Kasumi-1 (cell line): ENCODE measurements at places on chromosomes 3 and 15.

DNA sequence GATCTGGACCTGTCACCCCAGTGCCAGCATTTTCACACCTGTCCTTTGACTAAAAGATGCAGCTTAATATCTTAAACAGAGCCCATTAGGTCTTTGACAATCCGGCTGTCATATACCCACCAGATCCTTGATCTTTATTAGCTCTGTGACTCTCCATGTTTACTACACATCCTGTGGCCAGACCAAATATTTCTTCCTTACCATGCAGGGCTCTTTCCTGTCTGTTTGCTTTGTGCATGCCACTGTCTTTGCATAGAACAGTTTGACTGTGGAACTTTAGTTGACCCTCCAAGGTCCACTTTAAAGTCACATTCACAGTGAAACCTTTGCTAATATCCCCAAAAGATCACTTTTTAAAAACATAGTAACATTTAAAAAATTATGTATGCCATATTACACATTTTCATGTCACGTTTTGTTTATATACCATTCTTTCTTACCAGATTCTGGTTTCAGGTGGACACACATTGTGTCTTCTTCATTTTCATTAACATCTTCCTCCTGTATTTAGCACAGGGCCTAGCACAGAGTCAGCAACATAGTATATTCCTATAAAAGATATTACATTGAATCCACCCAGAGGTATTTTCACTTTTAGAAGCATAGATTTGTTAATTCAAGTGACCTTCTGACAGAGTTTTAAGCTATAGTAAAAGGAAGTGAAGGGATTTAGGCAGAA is 95.8 kb downstream of the RAP2B start:
- no peak for DNase-seq

- DNase-seq = no peak
These were observed 108.0 kb downstream of the IL1RAP start for GRCh38 chr3:190621927-190622326.

GRCh38 chr3:52754373-52754772 is 16.4 kb downstream of the NEK4 start:
- DNase-seq = no peak

- DNase-seq = no peak
These were observed 48.1 kb downstream of the IQSEC1 start for GRCh38 chr3:13025090-13025489.

DNA sequence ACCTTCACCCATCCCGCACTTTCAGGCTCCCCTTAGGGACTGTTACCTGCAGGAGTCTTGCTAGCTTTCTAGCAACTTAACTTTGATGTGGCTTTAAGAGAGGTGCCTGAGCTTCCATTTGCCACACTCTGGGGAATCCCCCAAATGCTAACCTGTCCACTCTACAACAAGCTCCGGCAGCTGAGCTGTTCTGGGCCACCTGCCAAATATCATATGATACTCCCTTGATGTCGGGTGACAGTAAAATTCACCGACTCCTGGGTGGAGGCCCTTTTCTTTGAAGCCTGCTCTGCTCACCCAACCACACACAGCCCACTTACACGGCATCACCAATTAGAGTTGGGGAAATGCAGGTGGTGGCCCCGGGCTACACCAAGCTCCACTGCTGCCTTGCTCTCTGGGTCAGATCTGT is 38.0 kb upstream of the XCR1 start:
- DNase-seq = no peak

- peak; percentile 39 for DNase-seq
These were observed 109.6 kb upstream of the UMPS start for GRCh38 chr3:124620600-124621063.

DNA sequence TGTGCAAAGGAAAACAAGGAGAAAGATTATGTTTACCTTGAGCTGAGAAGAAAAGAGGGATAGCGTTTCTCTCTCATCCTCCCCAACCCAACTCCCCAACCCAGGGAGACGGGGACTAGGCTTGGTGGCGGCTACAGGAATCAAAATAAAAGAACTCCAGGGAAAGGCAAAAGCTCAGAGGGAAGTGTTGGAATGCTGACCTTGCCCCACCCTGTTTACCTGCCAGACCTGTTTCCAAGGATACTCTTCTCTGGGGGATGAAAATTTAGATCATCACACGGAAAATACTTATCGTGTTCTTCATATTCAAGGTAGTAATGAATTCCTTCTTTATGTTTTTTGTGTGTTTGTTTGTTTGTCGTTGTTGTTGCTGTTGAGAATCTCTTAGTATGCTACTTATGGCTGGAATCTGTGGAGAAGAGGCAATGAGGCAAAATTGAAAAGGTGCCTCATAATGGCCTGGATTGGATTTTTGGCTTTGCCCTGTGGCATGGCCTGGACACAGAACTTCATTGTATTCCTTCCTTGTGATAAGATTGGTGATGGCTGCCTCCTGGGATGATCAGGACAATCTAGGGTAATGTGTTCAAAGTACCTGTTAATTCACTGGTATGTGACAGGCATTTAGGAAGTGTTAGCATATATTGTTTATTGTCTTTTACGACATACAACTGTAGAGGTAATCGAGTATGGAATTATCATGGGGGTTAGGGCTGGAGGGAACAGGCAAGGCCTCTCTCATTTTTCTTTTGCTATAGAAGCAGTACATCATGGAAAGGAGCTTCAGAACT is 11.1 kb upstream of the TPRG1 start:
- no peak for DNase-seq

- peak; percentile 5 for DNase-seq
These were observed 130.5 kb downstream of the FOXB1 start for GRCh38 chr15:60134609-60135008.

DNA sequence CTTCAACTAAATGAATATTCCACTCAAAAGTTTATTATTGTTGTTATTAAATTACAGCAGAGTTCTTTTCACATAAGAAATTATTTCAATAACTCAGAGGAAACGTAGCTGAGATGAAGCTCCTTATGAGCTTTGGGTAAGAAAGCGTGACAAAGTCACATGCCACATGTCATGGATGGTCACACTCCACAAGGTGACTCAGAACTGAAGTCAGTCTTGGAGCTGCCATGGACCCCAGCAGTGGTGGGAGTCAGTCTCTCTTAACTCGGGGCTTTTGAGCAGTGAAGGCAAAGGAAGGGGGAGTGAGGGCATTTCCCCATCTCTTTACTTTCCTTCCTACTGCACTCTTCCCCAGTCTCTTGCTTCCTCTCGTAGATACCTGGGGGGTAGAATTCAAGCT is 87.5 kb upstream of the FAM3D start:
- DNase-seq = no peak

DNA sequence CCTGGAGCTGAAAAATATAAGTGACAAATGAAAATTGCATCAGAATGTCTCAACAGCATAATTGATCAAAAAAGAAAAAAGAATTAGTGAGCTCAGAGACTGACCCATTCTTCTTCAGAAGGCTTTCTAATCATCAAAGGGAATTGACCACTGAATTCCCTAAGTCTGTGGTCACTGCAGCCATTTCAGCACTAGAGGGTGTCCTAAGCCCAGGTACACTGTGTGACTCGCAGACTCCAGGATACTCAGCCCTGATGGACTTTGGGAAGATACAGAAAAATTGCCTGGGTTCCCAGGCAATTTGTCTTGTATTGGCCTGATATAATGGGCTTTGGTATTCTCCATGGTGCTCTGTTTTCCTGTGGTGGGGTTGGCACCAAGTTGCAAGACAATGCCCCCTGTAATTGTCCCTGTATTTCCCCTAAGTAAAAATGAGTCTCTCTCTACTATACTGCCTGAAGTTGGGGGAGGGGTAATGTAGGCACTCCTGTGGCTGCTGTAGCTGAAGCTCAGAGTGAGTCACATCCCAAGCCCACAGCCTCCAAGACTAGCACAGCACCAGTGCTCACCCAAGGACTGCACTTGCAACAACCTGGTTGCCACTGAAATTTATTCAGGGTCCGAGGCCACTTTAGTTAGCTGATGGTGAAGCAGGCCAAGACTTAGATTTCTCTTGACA is 256.0 kb upstream of the STAC start:
- no peak for DNase-seq

DNA sequence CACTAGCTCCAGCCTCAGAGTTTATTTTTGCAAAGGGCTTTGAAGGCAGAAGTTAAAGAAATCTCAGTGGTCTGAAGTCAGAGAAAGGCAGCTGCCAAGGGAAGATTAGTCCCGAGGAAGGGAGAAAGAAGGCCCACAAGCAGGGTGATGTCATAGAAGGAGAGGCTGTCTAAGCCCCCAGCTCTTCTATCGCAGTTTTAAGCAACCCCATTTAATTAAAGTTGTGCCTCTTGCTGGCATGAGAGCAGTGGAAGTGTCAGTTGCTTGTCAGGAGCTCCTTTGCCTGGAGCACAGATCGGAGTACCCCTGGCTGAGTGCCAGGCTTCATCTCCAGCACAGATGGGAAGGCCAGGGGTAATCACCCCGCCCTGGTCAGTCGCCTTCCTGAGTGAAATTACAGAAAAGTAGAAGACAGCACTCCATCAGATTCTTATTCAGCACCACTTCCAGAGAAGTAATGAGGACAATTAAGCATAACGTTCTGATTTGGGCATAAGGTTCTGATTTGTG is 530.7 kb downstream of the EPHB1 start:
- DNase-seq = no peak

GRCh38 chr15:67543348-67543718 is 830 bp downstream of the MAP2K5 start:
- no peak for DNase-seq

DNA sequence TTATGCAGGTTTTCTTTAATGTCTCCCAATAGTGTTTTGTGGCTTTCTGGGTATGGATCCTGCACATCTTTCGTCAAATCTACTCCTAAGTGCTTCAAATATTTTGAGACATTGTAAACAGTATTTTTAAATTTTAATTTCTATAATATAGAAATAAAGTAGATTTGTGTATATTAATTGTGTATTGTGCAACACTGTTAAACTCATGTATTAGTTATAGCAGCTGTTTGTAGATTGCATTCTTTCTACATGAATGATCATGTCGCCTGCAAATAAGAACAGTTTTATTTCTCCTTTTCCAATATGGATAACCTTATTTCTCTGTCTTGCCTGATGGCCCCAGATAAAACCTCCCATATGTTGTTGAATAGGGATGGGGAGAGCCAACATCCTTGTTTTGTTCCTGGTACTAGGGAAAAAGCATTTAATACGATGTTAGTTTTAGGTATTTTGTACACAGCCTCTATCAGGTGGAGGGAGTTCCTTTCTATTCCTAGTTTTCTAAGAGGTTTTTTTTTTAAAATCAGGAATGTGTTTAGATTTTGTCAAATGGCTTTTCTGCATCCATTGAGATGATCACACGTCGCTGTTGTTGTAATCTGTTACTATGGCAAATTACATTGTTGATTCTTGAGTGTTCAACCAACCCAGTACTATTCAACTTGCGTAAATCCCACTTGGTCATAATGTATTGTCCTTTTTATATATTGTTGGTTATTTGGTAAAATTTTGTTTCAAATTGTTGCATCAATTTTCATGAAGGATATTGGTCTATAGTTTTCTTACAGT is 71.1 kb upstream of the DGKG start:
- DNase-seq = no peak

DNA sequence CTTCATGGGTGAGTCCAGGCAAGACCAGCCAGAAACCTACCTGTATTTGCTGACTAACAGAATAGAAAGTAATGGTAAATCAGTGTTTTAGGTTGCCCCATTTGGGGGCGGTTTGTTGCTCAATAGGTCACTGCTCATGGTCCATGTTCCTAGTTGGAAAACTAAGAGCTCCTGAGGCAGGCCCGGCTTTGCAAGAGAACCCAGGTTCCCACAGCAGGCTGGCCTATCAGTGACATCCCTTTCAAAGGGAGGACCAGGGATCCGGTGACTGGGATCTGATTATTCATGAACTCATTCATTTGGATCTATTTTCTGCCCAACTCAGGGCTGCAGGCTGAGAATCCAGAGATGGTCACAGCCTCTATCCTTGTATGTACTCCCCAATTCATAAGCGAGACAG is 163.9 kb downstream of the WNT7A start:
- no peak for DNase-seq

GRCh38 chr3:129016720-129017483 is 15.8 kb downstream of the EFCC1 start:
- DNase-seq = no peak

- DNase-seq = no peak
These were observed 104.4 kb downstream of the FMN1 start for GRCh38 chr15:33089878-33090757.

GRCh38 chr3:172367205-172368105 is 80.8 kb downstream of the GHSR start:
- no peak for DNase-seq

DNA sequence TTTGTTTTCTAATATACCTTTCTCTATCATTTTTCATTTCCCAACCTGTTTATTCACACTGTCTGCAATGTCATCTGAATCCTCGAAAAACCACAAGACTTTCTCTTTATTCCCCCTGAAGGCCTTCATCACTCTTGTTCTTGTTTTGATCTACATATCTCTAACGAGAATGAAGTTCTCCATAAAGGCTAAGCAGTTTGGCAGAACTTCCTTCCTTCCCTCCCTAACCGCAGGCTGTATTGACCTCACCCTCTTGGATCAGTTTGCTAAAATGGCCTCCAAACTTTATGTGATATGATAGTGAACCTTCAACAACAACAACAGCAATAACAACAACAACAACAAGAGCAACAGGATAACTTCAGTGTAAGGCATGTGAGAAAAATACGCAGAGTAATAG is 392.8 kb downstream of the TIGIT start:
- DNase-seq = peak; percentile 66

DNA sequence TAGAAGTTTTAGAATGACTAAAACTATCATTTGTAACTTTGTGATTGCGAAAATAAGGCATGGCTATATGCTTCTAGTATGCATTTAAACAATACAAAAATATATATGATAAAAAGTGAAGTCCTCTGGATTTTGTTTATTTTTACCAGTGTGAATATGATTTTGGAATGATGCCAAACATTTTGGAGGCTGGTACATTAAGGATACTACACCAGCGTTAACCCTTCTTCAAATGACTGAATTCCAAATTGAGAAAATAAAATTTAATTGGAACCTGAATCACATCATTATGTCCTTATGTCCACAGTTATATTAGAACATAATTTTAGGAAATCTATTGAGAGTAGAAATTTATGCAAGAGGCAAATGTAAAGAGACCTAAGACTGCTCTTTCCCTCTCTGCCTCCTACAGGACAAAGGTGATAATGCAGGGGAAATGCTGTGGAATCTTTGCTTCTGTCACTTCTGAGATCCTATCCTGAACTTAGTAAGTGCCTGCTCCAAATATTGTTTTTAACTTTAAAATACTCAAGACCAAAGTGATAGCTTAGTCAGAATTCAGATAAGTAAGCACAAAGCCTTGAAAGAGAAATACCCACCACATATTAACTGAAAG is 121.1 kb upstream of the NANOGP8 start:
- DNase-seq = peak; percentile 2

- DNase-seq = no peak
These were observed 84.7 kb downstream of the ETV5 start for GRCh38 chr3:186024210-186024609.
